ENCODE measurements at places on chromosomes 1 and 21.

- DNase-seq, result no peak
Measured at GRCh38 chr1:15179485-15179883, 25.9 kb downstream of the TMEM51 start.

DNA sequence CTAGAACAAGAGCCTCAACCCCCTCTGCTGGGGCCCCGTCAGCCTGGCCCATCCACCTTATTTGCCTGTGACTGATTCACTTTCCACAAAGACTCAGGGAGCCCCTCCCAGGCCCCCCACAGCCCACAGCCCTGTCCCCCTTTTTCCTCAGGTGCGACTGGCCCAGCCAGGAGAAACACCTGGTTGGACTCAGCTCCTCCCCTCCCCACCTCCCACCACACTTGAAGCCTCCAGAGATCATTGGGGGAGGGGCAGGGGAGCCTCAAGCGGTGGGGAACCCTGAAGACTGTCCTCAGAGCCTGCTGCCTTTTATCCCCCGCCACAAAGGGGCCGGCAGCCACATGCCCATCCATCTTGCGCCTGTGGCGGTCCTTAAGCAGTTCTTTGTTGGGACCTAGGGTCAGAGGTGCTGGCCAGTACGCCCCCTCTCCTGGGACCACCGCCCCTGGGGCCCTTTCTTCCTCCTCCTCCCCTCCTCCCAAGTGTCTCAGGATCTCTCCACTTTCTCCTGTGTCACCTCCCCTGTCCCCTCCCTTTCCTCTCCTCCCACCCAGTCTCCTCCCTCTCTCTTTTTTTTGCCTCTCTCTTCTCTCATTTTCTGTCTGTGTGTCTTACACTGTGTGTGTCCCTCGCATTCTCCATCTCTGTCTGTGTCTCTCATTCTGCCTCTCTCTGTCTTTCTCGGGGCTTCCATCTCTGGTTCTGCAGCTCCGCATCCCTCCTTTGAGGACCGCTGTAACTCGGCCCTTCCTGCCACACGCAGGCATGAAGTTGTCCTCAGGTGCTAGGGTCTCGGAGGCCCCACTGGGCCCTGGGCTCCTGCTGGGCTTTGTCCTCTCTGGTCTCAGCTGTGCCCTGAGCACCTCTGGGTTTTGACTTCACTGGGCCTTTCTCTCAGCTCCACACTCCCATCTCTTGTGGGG, 12.2 kb downstream of the CRABP2 start:
- no peak for DNase-seq

DNA sequence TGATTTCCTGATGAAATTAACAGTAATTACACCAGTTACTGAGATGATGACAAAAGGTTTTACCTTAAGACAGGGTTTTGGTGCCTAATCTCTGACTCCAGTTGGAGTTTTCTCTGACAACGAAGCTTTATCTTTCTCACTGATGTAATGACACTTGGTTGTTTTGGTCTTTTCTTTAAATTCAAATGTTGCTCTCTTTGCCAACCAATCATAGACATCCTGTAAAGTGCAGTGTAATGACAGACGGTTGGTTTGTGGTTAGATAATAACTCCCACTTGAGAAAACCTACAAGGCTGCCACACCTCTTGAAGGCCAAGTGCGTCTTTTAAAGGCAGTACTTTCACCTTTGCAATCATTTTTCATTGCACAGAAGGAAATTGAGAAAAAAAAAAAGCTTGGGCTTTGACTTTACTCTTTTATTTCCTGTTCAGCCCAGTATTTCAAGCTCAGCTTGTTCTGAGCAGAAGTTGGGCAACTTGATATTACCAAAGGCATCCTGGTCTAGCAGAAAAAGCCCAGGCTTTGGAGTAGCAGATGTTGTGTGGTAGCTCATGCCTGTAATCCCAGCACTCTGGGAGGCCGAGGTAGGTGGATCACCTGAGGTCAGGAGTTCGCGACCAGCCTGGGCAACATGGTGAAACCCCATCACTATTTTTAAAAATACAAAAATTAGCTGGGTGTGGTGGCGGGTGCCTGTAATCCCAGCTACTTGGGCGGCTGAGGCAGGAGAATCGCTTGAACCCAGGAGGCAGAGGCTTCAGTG, 14.9 kb downstream of the PDIK1L start:
- no peak for DNase-seq

DNA sequence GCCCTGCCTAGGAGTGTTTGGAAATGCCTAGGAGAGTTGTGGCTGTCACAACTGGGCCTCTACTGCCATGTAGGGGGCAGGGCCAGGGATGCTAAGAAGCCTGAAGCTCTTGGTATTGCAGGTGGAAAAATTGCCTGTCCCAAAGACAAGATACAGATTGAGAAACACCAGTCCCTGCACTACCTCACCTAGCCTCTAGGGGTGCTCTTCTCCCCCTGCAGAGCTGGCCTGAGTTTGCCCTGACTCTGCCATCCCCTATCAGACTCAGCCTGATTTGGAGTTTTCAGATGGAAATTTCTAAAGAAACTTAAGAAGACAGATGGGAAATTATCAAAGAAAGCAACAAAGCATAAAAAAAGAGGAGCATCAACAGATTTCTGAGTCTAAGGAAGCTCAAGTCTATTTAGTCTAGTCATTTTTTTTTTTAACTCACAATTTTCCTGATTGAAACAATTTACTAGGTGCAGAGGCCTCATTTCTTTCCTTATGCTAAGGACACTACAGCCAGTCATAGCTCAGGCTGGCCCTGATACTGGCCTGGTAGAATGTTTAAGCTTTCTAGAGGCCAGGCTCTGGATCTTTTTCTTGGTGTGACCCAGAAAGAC, 61.4 kb upstream of the LRRN2 start:
- peak; percentile 46 for DNase-seq

GRCh38 chr1:119655154-119655553, 7.1 kb upstream of the ZNF697 start:
- peak; percentile 34 for DNase-seq
